CD8-positive, alpha-beta memory T cell (primary cell): ENCODE measurements at places on chromosomes 3 and 15. TPM values are rescaled to one million over a fixed set of nuclear protein-coding genes. Genes with fewer than 3 reads are reported as not detected.

GRCh38 chr3:59442046-59442445 is 392.2 kb upstream of the CFAP20DC start:
- no peak for DNase-seq

GRCh38 chr15:33084661-33085060 is 109.9 kb downstream of the FMN1 start:
- DNase-seq = no peak

- no peak for DNase-seq
Measured at GRCh38 chr15:78617076-78617475, 3.7 kb downstream of the CHRNA3 start.

- no peak for DNase-seq
Measured at GRCh38 chr3:15903759-15904720, 106.3 kb upstream of the ANKRD28 start.

CSPG4 gene
- not detected for total RNA-seq

XYLB gene
- total RNA-seq = 5.7 TPM

DNA sequence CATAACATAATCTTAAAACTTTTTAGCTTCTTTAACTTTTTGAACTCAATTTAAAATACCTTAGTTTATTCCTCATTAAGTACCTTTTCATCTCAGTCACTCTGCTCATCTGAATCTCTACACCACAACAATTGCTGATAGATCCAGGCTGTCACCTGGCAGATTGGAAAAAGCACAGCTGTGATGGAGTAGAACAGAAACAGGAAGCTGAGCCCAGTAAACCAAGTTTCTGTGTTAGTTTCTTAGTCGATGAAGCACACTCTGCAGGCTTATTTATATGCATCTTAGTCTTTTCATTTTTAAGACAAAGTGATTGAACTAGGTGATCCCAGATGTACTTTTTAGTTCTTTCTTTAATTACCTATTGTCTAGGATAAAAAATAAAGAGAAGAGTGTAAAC is 1398.0 kb upstream of the ALCAM start:
- DNase-seq = no peak

DNA sequence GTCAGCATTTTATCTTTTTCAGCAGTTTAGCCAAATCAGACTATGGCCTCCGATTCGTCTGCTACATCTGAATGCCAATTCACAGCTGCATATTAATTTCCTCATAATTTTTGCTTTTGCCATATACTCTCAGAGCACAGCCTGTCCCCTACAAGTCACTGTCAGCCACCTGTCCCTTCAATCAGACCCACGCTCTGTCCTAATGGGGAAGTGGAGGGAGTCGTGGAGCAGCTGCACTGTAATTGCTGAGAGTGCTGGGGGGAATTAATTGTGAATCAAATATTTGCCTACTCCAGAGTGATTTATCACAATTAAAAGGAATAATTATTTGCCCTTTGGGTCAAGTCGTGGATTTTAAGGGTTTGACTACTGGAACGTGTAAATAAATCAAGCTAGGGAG is 75.5 kb downstream of the EBLN2 start:
- DNase-seq = no peak

GRCh38 chr3:168072323-168072650 is 23.4 kb downstream of the GOLIM4 start:
- DNase-seq = no peak

COL8A1 gene
- not detected for total RNA-seq

DNA sequence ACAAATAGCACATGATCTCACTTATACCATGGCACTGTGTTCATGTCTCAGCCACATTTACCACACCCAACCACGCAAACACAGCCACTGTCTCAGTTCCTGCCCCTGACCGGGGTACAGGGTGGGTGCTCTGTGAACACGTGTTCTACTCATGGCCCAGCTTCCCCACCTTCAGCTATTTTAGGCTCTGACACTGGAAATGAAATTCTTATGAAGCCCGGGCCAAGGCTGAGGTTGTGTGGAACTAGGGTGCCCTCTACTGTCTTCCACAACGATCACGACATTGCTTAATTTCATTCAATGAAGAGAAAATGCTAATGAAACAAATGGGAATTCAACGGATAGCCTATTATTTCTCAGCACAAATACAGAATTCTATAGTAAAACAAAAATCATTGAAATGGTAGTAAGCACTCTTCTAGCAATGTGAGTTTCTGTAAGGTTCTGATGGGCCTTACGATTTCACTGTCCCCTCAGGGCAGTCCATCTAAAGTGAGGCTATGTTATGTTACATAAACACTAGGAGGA is 2.1 kb upstream of the GABRA5 start:
- DNase-seq = no peak

DNA sequence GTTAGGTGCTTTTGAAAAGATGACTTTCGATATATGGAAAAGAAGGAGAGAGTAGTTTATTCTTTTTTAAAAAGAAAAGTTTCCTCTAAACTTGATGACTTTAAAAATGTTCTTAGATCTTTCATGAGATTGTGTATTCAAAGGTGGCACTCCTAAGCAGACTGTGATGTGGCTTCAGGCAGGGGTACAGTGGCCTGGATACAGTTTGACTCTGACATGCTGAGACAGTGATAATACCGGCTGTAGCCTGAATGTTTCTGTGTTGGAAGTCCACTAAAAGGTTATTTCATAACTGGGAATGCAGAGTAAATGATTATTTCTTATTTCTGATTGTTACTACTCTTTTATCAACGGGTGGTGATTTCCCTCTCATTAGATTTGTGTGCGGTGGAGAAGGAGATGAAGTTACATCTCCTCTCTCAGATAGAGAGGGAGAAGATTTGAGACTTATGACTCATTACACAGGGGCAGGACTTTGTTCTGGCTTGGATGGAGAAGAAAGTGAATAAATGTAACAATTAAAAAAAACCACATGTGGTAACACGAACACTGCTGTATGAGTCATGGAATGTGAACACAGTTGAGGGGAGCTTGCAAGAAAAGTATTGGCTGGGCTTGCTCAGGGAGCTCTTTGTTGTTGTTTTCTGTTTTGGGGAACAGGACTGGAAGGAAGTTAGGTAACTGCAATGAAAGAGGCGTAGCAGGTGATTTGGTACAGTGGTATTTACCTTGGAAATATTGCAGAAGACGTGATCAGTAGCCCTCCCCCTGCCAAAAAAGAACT is 21.6 kb downstream of the SPTSSB start:
- peak; percentile 1 for DNase-seq

- DNase-seq = no peak
Measured at GRCh38 chr15:29528276-29528675, 258.7 kb upstream of the NSMCE3 start.

GRCh38 chr15:39584662-39585388 is 3.9 kb downstream of the THBS1 start:
- DNase-seq = no peak

DNA sequence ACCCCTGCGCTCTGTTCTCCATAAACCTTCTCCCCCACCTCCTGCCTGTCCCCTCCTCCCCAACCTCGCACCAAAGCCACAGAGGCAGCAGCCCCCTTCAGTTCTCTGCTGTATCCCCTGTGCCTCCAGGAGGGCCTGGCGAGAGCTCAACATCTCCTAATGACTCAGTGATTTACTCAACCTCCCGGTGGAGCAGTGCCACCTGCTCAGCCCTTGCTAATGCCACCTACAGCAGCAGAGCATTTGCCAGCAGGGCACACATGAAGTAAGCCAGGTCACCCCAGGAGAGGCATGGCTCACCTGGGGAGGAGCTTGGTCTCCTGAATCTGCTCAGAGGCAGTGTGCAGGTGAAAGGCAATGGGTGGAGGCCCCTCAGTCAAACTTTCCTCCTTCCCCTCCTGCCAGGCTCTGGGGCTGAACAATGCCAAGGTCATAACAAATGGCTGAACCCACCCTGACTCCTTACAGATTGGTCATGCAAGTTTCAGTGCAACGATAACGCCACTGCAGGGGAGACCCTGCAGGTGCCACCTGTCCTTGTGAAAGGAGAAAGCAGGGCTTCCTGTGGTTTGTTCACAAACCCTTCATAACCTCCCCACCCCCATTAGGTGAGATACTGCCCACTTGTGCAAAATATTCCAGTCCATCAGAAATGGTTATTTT is 19.8 kb downstream of the TRPM1 start:
- DNase-seq = no peak

GRCh38 chr3:147507638-147508286 is 98.6 kb downstream of the ZIC1 start:
- no peak for DNase-seq

DNA sequence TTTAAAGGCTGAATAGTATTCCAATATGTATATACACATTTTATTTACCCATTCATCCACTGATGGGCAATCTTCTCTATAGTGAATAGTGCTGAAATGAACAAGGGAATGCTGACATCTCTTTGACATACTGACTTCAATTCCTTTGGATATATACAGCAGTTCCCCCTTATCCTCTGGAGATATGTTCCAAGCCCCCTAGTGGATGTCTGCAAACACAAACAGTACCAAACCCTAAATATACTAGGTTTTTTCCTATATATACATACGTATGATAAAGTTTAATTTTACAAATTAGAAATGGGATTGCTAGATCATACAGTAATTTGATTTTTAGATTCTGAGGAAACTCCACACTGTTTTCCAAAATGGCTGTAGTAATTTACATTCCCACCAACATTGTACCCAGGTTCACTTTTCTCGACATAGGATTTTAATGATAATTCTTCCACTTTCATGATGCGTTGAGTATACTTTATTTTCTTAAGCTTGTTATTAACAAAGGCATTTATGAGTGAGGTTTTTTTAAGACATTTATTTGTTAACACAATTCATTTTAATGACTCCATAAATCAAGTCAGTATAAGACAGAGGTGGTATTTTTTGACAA is 38.2 kb downstream of the VPS13C start:
- no peak for DNase-seq

GRCh38 chr3:54866251-54866650 is 61.6 kb downstream of the LRTM1 start:
- DNase-seq = no peak

GSK3B gene
- total RNA-seq = 38.0 TPM

GRCh38 chr3:129118745-129119144 is 2.9 kb downstream of the RAB43 start:
- DNase-seq = peak; percentile 91

DNA sequence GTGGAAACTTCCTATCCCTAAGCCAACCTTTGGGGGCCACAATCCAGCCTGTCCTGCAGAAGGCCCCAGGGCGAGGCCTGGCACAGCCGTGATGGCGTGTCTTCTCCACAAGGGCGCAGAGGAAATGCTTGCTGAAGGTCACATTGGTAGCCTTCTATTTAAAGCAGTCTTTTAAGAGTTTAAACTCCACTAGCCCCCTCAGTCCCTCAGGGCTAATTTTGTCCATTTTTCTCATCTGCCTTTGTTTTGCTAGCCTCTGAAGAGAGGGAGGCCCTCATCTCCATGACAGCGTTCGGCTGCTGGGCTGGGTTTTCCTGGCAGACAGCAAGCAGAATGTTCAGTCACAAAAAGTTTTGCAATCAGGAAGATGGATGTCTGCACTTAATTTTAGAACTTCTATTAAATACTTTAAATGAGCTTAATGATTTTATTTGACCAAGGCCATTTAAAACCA is 40.8 kb downstream of the RARB start:
- DNase-seq = no peak

ABHD17C gene
- 5.6 TPM for total RNA-seq

DNA sequence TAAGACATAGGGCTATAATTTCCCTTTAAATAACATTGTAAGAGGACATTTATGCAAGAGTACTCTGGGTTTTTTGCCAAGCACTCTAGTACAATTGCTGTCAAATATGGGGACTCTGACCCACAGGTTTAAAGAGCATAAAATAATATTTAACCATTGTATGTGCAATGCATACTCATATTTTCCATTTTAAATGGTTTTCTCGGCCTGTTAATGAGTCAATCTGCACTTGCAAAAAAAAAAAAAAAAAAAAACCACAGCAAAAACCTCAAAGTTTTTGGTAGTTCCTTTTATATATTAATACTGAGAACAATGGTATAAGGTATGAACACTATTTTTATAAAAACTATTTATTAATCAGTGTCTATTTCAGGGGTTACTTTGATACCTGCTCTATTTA is 304.0 kb upstream of the CBLB start:
- no peak for DNase-seq

SACM1L gene
- 79.1 TPM for total RNA-seq

DNA sequence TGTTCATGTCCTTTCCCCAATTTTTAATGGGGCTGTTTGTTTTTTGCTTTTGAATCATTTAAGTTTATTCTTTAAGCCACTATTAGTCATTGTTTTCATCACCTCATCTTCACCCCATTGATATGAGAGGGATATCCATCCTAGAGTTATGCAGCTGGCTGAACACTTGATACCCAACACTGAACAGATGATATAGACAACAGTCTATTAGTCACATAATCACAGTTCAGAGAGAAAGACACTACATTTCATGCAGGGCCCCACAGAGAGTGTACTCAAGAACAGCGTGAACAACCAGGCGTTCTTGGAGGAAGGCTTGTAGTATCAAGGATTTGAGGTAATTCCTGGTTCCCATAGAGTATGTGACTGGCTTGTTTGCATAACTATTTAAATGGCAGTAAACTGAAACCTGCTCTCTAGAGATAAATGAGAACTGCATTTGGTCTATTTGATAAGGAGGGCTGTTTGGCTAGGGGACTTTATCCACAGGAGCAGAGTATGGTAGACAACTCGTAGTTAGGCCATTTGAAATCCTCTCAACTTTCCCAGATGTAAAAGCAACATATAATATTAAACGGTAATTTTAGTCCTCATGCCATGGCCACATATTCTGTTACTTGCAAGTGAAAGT is 618.7 kb downstream of the SI start:
- DNase-seq = no peak

COX5A gene
- 362 TPM for total RNA-seq

- no peak for DNase-seq
Measured at GRCh38 chr3:119934249-119934648, 152.3 kb downstream of the NR1I2 start.

DNA sequence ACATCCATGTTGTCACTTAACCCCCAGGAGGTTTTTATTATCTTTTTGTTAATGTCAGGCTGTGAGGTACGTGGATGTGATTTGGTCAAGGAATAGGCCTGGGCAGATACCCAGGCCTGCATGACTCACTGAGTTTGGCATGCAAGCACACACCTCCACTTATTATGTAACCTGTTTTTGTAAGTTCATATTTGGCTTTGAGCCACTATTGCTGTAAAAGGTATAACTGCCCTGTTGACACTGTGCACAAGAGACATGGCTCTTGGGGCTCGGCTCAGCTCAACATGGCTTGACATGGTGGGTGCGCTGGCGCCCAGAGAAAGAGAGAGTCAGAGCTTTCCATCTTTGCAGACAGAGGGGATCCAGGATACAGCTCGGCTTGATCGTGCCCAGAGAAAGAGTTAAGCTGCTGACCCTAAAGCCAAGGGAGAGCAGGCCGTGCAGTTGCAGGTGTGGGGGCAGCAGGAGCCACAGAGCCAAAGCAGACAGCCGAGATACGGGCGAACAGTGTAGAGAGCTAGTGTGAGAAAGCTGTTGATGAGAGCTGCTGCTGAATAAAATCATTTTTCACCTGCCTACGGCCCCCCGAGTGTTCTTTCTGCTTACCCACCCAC is 67.9 kb upstream of the UNC13C start:
- no peak for DNase-seq

MKRN3 gene
- total RNA-seq = 0.98 TPM

BMF gene
- total RNA-seq = 15.3 TPM

RETNLB gene
- not detected for total RNA-seq
